Glomerular endothelial cell (primary cell): ENCODE measurements at places on chromosomes 2 and 18. TPM values are rescaled to one million over a fixed set of nuclear protein-coding genes. Genes with fewer than 3 reads are reported as not detected.

DNA sequence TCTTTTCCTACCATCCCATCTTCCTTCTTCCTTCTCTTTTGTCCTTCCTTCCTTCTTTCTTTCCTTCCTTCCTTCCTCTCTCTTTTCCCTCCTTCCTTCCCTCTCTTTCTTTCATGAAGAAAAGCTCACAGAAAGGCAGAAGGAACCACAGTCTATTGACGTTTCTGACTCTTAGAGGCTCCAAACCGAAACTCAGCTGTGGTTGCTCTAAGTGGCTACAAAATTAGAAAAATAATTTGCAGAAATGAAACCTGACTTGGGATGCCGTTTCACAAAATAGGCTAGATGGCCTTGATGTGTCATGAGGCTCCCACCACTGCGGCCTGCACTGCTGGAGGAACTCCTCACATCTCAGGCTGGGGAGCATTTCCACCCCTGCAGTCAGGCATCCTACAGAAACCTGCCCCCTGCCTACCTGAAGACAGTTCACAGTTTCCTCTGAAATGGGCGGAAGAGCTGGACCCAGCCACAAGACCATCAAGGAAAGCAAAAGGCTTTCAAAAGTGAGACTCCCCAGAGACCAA, 165.6 kb downstream of the SMAD7 start:
- DNase-seq, result no peak

The CAMKMT gene
- 1.7 and 6.1 TPM in 2 replicates for total RNA-seq

GRCh38 chr2:174332217-174332963, 2.4 kb upstream of the SP9 start:
- DNase-seq, result no peak

- DNase-seq, result no peak
These were observed 89.0 kb downstream of the ZNF521 start for GRCh38 chr18:25262920-25263319.

GRCh38 chr18:79519751-79520477, 124.2 kb downstream of the NFATC1 start:
- DNase-seq, result no peak

The ZAP70 gene
- 2.7 and 4.6 TPM in 2 replicates for total RNA-seq
